Neural progenitor cell (in vitro differentiated cells): ENCODE measurements at places on chromosomes 7 and 10. TPM values are rescaled to one million over a fixed set of nuclear protein-coding genes. Genes with fewer than 3 reads are reported as not detected.

RHOBTB1 gene
- total RNA-seq, result 15.1 and 21.5 TPM in 2 replicates

PAX4 gene
- not detected in 2 replicates for total RNA-seq

DNA sequence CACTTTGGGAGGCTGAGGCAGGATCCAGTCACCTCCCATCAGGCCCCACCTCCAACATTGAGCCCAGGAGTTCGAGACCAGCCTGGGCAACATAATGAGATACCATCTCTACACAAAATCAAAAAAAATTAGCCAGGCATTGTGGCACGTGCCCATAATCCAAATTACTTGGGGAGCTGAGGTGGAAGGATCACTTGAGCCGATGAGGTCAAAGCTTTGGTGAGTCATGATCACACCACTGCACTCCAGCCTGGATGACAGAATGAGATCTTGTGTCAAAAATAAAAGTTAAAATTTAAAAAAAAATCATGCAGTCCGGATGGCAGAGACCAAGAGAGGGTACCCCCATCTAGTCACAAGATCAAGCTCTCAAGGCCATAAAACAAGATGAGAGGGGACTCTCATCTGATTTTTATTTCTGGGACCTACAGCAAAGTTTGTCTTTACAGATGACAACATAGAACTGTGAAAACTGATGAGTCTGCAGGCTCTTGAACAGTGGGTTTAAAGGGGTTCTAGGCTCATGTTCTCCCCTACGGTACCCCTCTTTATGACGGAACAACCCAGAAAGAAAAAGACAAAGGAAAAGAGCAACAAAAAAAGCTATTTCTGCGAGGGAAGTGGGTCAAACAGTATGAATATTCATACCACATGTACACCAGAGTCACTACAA lies 28.9 kb upstream of the CREB3L2 start:
- peaks cover 5% of the 10 kb centered on the region for H3K4me1 ChIP-seq
- H3K36me3 ChIP-seq, result no peaks in the 10 kb centered on the region
- no peak overlapping the region for H3K4me3 ChIP-seq
- DNase-seq, result no peak

DNA sequence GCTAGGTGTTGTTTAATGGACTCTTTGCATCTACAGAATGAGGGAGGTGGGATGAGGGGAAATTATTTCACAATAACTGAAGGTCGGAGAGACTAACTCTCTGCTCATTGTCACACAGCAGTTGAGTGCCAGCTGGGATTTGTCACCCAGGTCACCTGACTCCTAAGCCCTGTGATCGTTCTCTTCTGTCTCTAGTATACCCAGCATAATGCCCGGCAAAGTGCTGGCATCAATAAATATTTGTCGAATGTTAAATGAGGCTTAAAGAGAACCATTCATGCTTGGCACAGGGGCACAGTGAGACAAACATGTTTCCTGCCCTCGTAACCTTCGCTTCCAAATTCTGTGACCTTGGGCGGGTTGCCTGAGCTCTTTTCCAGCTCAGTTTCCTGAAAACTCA lies 70.8 kb downstream of the TCF7L2 start:
- H3K4me1 ChIP-seq, result peaks cover 44% of the 10 kb centered on the region
- H3K36me3 ChIP-seq, result no peaks in the 10 kb centered on the region
- no peak for DNase-seq
- no peaks in the 10 kb centered on the region for H3K27me3 ChIP-seq
- no peak overlapping the region for H3K27ac ChIP-seq
- no peak overlapping the region for H3K4me3 ChIP-seq

- H3K27me3 ChIP-seq, result no peaks in the 10 kb centered on the region
- no peak overlapping the region for H3K4me3 ChIP-seq
- peaks cover 6% of the 10 kb centered on the region for H3K36me3 ChIP-seq
- H3K27ac ChIP-seq, result no peak overlapping the region
Observed at GRCh38 chr10:47268696-47269095, 31.3 kb upstream of the GDF10 start.

DNA sequence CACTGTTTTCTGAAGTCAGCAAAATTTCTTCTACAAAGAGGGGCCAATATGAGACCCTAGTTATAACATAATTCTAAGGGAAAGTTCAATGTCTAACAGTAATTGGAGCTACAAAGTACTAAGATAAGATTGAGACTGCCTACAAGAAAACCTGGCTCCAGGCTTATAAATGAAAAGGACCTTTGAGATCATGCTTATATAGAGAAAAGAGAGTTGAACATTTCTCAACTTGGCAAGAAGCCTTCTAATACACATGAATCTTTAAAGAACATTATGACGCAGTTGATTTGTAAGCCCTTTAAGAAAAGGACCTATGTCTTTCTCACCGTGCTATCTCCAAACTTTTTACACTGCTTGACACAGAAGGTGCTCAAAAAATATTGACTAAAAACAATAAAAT lies 87.9 kb downstream of the TPK1 start:
- no peaks in the 10 kb centered on the region for H3K36me3 ChIP-seq
- DNase-seq, result no peak
